SJSA1 (cell line): ENCODE measurements at places on chromosomes 3 and 15. TPM values are rescaled to one million over a fixed set of nuclear protein-coding genes. Genes with fewer than 3 reads are reported as not detected.
A peak's percentile ranks its signal among the peaks of the same experiment; 100 is the strongest.

Gene MUC4
- total RNA-seq = not detected in 2 replicates

Gene ALDH1L1
- total RNA-seq = not detected in 2 replicates

Gene SERPINI1
- total RNA-seq = 0.19 and 0.34 TPM in 2 replicates

Gene MTHFS
- 13.7 and 34.7 TPM in 2 replicates for total RNA-seq

Gene TMEM158
- total RNA-seq = 11.4 and 16.5 TPM in 2 replicates

Gene SEC61A1
- total RNA-seq = 207 and 285 TPM in 2 replicates

Gene GREM1
- total RNA-seq = 8.7 and 12.8 TPM in 2 replicates

Gene CD200R1
- 0.06 TPM in 1 of 2 replicates, not detected in the other for total RNA-seq

Gene SLITRK3
- not detected in 2 replicates for total RNA-seq

- DNase-seq = no peak
These were observed 82.4 kb upstream of the ST3GAL6 start for GRCh38 chr3:98680723-98681122.

DNA sequence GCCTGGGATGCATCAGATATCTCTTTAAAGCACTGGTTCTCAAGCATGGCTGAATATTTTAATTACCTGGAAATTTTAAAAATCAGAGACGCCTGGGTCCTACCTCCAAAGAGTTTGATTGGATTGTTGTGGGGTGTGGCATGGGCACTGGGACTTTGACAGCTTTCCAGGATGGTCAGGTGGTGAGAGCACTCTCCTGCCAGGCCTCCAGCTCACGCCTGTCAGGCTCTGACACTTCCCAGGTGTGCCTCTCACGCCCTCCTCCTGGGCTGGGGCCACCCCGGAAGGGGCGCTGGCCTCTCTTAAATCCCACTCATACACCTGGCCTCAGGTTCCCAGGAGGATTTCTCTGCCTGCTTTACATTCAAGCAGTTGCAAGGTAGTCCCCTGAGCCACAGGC is 48.5 kb downstream of the AMOTL2 start:
- DNase-seq = no peak

DNA sequence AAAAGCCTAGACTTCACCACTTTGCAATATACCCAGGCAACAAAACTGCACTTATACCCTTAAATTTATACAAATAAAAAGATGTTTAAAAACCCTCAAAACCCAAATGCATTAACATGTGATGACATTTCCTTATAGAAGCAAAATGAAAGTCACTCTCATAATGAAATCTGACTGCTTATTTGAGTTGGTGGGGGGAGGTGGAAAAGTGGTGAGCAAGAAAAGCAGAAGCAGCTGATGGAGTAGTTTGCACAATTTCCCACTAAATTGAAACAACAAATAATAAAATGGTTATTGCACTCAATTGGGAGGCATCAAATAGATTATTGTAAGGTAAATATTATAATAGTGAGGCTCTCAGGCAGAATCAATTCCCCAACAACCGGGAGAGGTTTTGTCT is 54.0 kb upstream of the GADL1 start:
- no peak for DNase-seq

DNA sequence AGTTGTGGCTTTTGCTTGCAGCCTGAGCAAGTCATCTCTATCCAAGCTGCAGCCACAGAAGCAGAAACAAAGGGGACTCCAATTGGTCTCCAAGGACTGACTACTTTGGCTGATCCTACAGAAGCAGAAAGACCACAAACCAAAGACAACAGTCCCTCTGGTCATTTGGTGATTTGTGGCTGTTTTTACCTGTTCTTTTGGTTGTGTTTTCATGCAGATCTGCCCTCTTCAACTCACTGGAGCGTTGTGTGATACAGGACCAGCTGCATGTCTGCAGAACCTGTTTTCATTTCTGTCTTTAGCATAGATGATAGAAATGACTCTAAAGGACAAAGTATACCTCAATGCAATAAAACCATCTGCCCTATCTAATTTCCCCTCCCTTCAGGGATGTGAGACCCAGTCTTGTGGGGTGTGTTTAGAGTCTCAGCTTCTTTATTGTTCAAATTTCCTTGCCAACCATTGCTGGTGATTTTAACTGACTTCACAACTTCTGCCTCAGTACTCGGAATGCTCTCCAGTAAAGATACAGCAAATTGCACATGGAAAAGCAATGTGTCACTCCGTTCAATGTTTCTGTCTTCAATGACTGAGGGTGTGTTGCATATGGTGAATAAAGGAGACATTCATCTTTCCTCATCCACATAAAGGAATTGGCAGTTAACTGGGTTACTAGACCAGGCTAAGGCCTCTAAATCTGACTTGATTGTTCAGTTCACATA is 48.9 kb upstream of the SLC7A14 start:
- no peak for DNase-seq

- DNase-seq = no peak
These were observed 108.1 kb downstream of the PDZRN3 start for GRCh38 chr3:73516631-73517030.

DNA sequence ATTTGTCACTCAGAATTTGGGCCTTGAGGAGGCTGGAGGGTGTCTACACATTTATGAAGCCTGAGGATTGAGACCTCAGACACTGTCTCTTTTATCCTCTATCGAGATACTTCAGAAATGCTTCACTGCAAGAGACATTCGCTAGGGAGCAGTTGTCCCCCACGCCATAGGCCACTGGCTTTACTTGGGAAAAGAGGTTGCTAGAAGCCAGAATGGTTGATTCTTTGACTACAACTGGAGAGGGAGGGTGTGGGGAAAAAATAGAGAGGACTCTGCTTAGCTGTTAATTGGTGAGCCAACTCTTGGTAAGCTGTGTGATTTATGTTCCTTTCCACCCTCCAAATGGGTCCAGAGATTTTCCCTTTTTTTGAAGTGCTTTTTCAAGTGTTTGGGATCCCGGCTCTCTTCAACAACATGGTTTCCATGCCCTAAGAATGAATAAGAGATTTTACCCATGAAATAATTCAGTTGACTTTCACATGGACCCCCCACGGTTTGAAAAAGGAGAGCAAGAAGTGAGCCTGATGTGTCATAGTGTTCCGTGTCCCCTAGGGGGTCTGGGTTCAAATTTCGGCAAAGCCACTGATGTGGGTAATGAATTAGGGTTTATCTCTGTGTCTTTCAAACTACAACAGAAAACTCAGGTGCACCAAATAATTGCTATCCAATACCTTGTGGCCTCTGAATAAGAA is 2.7 kb downstream of the BOC start:
- DNase-seq = no peak

DNA sequence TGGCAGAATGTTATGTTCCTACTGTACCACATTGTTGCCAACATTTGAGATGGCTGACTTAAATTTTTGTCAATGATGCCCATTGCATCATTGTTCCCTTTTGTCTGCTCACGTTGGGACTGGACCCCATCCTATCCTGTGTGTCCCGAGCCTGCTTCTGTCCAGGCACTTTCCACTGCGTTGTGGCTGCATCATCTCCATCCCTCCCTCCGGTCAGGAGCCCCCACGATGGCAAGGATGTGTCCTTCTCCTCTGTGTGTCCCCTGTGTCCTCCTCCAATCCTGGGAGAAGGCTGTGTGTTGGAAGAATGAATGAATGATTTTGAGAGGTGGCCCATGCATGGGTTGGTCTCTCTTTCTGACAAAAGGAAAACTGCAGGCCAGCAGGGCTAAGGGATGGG is 19.4 kb upstream of the MRPS22 start:
- no peak for DNase-seq

- DNase-seq = no peak
These were observed 3.3 kb downstream of the WNT7A start for GRCh38 chr3:13876451-13877100.

GRCh38 chr3:8406479-8406878 is 95.1 kb upstream of the LMCD1 start:
- no peak for DNase-seq

DNA sequence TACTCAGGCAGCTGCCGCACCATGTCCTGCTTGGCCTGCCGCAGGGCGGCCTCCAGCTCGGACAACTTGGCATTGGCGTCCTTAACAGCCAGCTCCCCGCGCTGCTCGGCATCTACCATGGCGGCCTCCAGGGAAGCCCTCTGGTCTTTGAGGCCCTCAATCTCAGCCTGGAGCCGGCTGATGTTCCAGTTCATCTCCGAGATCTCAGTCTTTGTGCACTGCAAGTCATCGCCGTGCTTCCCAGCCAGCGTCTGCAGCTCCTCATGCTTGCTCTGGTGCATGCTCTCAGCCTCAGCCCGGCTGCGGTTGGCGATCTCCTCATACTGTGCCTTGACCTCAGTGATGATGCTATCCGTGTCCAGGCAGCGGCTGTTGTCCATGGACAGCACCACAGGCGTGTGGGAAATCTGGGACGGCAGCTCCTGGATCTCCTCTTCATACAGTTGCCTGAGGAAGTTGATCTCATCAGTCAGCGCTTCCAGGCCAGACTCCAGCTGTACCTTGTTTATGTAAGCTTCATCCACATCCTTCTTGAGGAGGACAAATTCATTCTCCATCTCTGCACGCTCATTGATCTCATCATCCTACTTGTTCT is 15.5 kb upstream of the PSTPIP1 start:
- DNase-seq = no peak

DNA sequence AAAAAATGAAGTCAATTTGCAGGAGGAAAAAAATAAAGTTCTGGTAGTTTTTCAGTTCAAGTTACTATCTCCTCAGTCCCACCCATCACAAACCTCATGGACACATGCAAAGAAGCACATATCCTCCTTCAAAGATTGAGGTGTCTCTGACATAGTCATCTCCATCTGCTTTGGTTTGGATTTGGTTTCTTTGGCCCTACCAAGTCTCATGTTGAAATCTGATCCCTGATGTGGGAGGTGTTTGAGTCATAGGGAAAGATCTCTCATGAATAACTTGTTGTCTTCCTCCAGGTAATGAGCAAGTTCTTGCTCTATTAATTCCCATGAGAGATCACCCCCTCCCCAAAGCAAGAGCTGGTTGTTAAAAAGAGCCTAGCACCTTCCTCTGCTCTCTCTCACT is 446.8 kb downstream of the IGSF11 start:
- no peak for DNase-seq

DNA sequence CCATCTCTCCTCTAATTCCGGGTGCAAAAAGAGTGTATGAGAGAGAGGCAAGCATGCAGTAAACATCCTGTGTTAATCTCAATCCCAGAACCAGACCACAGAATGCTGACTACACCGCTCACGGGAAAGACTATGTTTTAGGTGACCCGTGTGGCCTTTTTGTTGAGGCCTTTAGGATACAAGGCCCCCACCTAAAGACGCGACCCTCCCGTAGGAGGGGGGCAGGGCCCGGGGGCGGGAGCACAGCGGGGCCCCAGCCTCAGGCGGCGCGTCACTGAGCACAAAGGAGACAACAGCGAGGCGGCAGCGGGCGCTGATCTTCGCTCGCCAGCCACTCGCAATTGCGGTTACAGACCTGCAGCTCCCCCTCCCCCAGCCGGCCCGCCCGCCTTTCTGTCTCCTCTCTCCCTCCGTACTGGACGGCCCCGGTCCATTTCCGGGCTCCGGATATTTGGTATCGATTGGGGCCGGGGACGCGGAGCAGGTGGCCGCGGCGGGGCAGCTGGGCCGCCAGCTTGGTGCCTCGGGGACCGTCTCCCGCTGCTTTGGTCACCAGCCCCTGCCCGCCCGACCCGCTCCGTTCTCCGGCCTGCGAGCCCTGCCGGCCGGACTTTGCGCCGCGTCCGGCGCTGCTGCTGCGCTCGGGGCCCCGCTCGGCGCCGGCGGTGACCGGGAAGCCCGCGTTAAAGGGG is at the start of gene CCDC50:
Gene CCDC50 (plus strand): TSS at position 433 of the 692 bp plus-strand sequence. CDS start 281 bp downstream, outside the sequence.
- peak; percentile 79 for DNase-seq

GRCh38 chr3:133868186-133868585 is 27.5 kb downstream of the RAB6B start:
- DNase-seq = no peak

GRCh38 chr15:60795471-60795870 is 316.5 kb upstream of the ICE2 start:
- no peak for DNase-seq

- DNase-seq = peak; percentile 64
These were observed 8.0 kb downstream of the ESYT3 start for GRCh38 chr3:138442433-138442832.

DNA sequence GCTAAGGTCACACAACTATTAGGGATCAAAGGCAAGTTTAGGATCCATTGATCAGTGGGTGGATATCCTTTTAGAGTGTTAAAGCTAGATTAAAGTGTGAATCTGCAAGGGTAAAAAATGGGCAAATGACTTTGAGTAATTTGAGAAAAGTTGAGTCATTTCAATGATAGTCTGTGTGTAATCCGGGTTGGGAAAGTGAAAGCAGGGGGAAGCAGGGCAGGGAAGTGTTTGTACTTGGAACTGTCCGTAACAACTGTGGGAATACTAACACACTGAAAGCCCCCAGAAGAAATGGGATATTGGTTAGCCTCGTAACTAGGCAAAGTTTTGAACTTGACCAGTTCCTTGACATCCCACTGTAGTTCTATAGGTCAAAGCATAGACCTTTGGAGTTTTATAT is 187.2 kb upstream of the SLITRK3 start:
- DNase-seq = no peak

GRCh38 chr3:185766329-185767001 is 58.4 kb downstream of the IGF2BP2 start:
- no peak for DNase-seq

- no peak for DNase-seq
These were observed 29.4 kb downstream of the ABTB1 start for GRCh38 chr3:127702151-127702578.

GRCh38 chr15:95760508-95760907 is 570.0 kb upstream of the NR2F2 start:
- DNase-seq = no peak

GRCh38 chr3:47583320-47584075 is 4.8 kb upstream of the CSPG5 start:
- no peak for DNase-seq

DNA sequence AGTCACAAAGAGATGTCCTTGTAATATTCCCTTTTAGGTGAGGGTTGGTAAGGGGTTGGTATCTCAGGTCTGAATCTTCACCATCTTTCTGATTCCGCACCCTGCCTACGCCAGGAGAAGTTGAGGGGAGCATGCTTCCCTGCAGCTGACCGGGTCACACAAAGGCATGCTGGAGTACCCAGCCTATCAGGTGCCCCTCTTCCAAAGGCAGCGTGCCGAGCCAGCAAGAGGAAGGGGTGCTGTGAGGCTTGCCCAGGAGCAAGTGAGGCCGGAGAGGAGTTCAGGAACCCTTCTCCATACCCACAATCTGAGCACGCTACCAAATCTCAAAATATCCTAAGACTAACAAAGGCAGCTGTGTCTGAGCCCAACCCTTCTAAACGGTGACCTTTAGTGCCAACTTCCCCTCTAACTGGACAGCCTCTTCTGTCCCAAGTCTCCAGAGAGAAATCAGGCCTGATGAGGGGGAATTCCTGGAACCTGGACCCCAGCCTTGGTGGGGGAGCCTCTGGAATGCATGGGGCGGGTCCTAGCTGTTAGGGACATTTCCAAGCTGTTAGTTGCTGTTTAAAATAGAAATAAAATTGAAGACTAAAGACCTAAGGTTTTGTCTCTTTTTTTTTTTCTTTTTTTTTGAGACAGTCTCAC is 19.8 kb downstream of the TYRO3 start:
- no peak for DNase-seq

- DNase-seq = peak; percentile 49
These were observed 73.5 kb upstream of the ABI3BP start for GRCh38 chr3:101066711-101067129.
